ENCODE measurements at places on chromosomes 5 and 9. TPM values are rescaled to one million over a fixed set of nuclear protein-coding genes. Genes with fewer than 3 reads are reported as not detected.

- H3K4me1 ChIP-seq = peaks cover 34% of the 10 kb centered on the region
- no peak overlapping the region for H3K4me3 ChIP-seq
- no peak for DNase-seq
- H3K27ac ChIP-seq = no peak overlapping the region
Observed at GRCh38 chr5:139177809-139178588, 20.2 kb downstream of the SIL1 start.

The ELAVL2 gene
- polyA plus RNA-seq = 4.3 TPM

The ZNF454 gene
- polyA plus RNA-seq = 0.08 TPM

The PCDH1 gene
- 10.0 TPM for polyA plus RNA-seq

The SPATA31D4 gene
- polyA plus RNA-seq = not detected

DNA sequence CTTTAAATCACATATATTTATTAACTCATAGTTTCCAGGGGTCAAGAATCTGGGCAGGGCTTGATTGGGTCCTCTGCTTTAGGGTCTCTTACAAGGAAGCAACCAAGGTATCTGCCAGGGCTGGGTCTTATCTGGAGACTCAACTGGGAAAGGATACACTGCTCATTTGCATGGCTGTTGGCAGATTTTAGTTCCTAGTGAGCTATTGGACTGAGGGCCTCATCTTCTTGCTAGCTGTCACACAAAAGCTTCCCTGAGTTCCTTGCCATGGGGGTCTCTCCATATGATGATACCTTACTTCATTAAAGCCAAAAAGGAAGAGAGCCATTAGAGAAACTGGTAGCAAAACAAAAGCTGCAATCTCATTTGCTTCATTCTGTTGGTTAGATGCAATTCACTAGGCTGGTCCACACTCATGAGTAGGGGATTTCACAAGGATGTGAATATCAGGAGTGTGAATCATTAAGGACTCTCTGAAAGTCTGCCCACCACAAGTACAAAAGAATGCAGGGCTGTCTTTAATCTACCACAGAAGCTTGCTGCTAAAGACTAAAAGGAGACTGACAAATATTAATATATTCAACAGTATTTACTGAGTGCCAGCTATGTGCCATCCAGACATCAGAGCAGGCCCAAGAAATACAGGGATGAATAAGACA is 42.0 kb upstream of the TIMD4 start:
- H3K4me3 ChIP-seq = no peak overlapping the region
- no peaks in the 10 kb centered on the region for H3K36me3 ChIP-seq
- H3K27me3 ChIP-seq = no peaks in the 10 kb centered on the region
- no peak for DNase-seq
- H3K4me1 ChIP-seq = no peaks in the 10 kb centered on the region

The ACOT12 gene
- not detected for polyA plus RNA-seq

- H3K27ac ChIP-seq = peak overlapping the region; percentile 83
- H3K4me1 ChIP-seq = peaks cover 15% of the 10 kb centered on the region
- peaks cover 4% of the 10 kb centered on the region for H3K36me3 ChIP-seq
Observed at GRCh38 chr5:160009591-160009989, 651 bp downstream of the TTC1 start.

- H3K36me3 ChIP-seq = no peaks in the 10 kb centered on the region
- H3K4me3 ChIP-seq = no peak overlapping the region
- H3K27me3 ChIP-seq = peaks cover 4% of the 10 kb centered on the region
- no peak for DNase-seq
Observed at GRCh38 chr5:109223531-109223930, 186.2 kb downstream of the PJA2 start.

DNA sequence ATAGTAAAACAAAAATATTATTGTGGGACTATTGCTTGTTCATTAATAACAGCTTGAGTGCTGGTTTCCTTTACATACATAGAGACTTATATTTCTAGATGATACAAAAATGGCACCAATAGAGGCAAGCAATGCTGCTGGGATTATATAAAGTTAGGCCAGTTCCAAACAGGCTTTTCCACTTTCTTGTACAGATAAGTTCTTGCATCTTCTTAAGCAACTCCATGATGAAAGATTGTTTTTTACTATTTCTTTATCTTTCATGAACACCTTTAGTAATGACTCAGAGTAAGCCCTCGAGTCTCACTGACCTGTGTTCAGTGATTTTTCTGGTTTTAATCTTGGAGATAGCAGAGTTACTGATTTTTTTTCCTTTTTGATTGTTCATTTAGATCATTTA is 324.4 kb downstream of the PRR16 start:
- H3K27me3 ChIP-seq = no peaks in the 10 kb centered on the region
- no peak overlapping the region for H3K27ac ChIP-seq
- no peak for DNase-seq
- H3K4me3 ChIP-seq = no peak overlapping the region
- no peaks in the 10 kb centered on the region for H3K36me3 ChIP-seq
- H3K4me1 ChIP-seq = no peaks in the 10 kb centered on the region

GRCh38 chr5:143760131-143760505 is 51.8 kb upstream of the HMHB1 start:
- H3K36me3 ChIP-seq = no peaks in the 10 kb centered on the region
- H3K27me3 ChIP-seq = no peaks in the 10 kb centered on the region
- no peak for DNase-seq
- no peak overlapping the region for H3K27ac ChIP-seq
- H3K4me3 ChIP-seq = no peak overlapping the region

GRCh38 chr9:38486056-38486615 is 61.9 kb upstream of the IGFBPL1 start:
- H3K27me3 ChIP-seq = no peaks in the 10 kb centered on the region
- H3K4me3 ChIP-seq = no peak overlapping the region
- H3K27ac ChIP-seq = no peak overlapping the region
- DNase-seq = no peak
- peaks cover 16% of the 10 kb centered on the region for H3K4me1 ChIP-seq
- no peaks in the 10 kb centered on the region for H3K36me3 ChIP-seq

DNA sequence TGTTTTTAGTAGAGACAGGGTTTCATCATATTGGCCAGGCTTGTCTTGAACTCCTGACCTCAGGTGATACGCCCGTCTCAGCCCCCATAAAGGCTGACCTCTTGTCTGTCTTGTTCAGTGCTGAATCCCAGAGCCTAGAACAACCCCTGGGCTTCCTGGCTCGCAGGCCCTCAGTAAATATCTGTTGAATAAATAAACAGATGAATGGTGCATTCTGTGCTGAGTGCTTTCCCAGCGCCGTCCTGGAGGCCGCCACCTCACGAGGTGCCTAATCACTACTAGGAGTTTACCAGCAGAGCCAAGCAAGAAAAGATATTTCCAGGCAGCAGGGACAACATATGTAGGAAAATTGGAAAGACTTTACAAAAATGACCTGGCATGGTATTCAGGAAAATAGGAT is 88.5 kb downstream of the SNX24 start:
- H3K27ac ChIP-seq = no peak overlapping the region
- H3K4me1 ChIP-seq = no peaks in the 10 kb centered on the region

The CBY3 gene
- not detected for polyA plus RNA-seq

- no peaks in the 10 kb centered on the region for H3K4me1 ChIP-seq
- no peak within 1 kb of the TSS for H3K27ac ChIP-seq
- peaks cover 52% of the 10 kb centered on the region for H3K27me3 ChIP-seq
- DNase-seq = no peak
- no peaks in the 10 kb centered on the region for H3K36me3 ChIP-seq
Observed at GRCh38 chr5:150166650-150167511, at the start of gene CDX1. TSS of gene CDX1 (plus strand) at chr5:150166778. CDS start at chr5:150166877, 99 bp downstream.

- H3K27me3 ChIP-seq = peaks cover 2% of the 10 kb centered on the region
- DNase-seq = no peak
- no peak overlapping the region for H3K27ac ChIP-seq
- H3K4me3 ChIP-seq = no peak overlapping the region
Observed at GRCh38 chr9:133679466-133680061, 43.4 kb downstream of the DBH start.

DNA sequence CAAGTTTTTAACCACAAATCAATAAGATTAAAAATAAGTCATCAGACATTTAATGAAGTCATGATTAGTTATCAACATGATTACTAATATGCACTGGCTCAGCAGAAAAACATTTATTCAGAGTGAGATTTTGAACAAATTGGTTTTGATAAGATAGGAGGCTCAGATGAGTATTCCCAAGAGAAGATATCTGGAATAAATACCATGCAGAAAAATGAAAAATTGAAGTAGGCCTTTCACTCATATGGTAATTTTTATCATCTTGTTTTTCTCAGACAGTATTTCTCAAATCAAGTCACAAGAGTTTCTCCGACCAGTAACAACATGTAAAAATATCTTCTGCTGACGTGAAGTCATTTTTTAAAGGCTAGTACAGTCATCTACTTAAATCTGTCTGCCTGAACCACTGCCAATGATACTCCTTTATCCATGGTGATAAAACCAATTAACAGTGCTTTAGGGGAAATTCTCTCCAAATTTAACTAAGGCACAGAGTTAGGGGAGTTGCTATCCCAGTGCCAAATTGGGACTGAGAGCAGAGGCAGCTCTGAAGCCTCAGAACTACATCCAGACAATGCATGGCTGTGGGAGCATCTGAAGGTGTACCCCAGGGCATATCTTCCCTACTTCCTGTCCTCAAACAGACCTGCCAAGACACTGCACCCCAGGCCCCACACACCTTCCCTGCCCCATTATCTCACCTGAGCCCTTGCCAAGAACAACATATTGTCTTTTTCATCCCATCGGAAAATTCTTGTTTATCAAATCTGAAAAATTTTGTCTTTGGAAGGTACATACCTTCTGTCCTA is 105.5 kb upstream of the TSLP start:
- H3K27me3 ChIP-seq = no peaks in the 10 kb centered on the region
- H3K36me3 ChIP-seq = no peaks in the 10 kb centered on the region
- H3K4me3 ChIP-seq = no peak overlapping the region
- H3K4me1 ChIP-seq = peaks cover 27% of the 10 kb centered on the region

DNA sequence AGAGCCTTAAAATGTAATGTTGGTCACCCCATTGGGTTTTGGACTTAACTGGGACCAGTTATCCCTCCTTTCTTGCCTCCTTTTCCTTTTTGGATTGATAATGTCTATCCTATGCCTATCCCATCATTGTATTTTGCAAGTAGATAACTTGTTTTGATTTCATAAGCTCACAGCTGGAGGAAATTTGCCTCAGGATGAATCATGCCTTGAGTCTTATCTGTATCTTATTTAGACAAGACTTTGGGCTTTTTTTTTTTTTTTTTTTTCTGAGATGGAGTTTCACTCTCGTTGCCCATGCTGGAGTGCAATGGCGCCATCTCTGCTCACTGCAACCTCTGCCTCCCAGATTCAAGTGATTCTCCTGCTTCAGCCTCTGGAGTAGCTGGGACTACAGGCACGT is 443.3 kb downstream of the DNAH5 start:
- H3K27me3 ChIP-seq = no peaks in the 10 kb centered on the region
- no peaks in the 10 kb centered on the region for H3K4me1 ChIP-seq
- H3K4me3 ChIP-seq = no peak overlapping the region
- H3K36me3 ChIP-seq = no peaks in the 10 kb centered on the region

DNA sequence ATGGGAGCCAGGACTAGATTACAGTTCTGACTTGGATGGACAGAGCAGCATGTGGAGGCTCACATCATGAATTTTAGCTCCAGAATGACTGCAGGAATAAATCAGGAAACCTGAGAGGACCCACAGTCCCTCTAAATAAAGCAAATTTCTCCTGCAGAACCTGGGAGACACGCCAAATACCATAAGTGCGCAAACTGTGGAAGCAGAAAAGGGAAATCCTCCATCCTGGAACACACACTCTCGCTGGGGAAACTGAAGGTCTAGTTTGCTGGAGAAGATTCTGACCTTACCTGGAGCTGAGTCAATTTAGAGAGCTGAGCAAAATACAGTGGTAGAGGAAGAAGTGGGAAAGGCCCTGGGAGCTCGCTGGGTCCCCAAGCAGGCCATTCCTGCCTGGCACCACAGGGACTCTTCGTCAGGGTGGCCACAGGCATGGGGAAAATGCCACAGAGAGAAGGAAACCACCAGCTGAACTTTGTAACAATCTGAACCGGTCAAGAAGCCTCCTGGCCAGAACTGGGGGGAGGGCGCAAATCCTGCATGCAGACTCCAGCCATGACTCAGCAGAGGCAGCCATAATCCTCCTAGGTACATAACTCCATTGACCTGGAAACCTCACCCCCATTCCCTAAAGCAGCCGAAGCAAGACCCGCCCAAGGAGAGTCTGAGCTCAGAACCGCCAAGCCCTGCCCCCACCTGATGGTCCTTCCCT is 390.9 kb downstream of the LRRC70 start:
- no peaks in the 10 kb centered on the region for H3K4me1 ChIP-seq
- no peak for DNase-seq
- no peak overlapping the region for H3K27ac ChIP-seq
- H3K27me3 ChIP-seq = no peaks in the 10 kb centered on the region
- H3K4me3 ChIP-seq = no peak overlapping the region

DNA sequence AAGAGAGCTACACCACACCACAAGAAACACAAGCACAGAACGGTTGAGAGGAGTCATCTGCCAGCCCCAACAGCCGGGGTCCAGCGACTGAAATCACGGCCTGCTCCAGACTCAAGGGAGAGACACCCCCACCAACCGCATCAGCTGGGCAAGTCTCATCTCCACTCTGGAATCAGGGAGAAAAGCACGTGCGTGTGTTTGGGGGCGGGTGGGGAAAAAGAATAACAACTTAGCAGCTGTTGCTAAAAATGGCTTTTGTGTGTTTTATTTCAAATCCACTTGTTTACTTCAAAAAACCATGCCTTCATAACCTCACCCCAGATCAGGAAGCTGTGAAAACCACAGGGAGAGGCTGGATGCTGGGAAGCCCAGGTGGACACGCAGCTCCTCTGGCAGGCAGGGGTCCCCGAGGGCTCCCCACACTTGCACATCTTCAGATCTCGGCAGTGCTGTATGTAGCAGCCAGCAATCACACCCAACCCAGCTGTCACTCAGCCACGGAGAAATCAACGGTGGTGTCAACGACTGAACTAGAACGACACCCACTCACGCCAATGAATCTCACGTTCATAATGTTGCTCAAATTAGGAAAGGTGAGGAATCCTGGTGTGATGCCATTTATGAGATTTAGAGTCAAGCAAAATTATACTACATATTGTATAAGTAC is 19.0 kb downstream of the PNPLA7 start:
- H3K27ac ChIP-seq = no peak overlapping the region
- no peak for DNase-seq
- no peaks in the 10 kb centered on the region for H3K36me3 ChIP-seq
- no peaks in the 10 kb centered on the region for H3K27me3 ChIP-seq
- no peaks in the 10 kb centered on the region for H3K4me1 ChIP-seq
- no peak overlapping the region for H3K4me3 ChIP-seq

DNA sequence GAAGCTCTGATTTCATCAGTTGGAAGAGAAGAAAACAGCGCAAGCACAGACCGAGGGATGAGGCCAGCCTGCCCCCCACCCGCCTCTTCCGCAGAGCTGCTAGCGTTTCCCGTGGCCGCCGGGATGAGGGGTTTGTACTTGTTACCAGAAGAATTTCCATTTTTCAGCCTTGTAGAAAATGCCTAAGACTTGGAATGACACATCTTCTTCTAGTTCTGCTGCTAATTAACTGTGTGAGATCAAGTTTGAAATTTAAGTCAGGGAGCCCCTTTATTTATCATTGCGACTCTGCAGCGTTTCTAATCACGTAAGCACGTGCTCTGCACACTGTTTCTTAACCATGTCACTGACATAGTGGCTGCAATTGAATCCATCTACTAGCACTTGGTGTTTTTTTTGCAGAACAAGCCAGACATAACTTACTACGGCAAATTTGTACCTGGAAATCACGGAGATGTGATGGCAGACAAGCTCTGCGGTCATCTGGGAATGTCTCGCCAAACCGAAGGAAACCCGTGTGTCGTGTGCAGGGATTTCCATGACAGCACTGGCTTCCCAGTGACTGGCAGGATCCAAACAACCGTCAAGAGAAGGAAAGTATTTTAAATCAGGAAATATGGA is 41.8 kb upstream of the ROR2 start:
- H3K36me3 ChIP-seq = no peaks in the 10 kb centered on the region
- no peaks in the 10 kb centered on the region for H3K4me1 ChIP-seq
- no peak overlapping the region for H3K27ac ChIP-seq
- DNase-seq = no peak

Data from keratinocyte (primary cell).